ENCODE measurements at places on chromosomes 7 and 10.

DNA sequence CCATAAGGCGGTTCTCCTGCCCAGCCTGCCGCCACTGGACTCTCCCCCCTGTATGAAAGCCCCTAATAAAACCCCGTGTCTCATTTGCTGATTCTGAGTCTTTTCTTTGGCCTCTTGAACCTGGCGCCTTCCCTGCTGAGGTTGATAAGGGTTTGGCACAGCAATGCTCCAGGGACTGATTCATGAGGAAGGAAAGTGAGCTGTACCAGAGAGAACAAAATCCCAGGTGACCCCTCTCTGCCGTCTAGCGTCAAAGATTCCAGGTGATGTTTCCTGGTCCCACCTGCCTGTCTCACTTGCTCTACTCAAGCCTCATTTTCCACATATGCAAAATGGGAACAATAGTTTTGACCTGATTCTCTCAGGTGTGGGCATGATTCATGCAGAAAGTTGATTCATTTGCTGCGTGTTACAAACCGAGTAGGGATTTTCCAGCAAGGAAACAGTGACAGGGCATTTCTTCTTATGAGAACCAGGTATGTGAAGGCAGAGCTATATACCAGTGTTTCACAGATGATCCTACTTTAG lies 730.6 kb upstream of the IGFBP3 start:
- DNase-seq, result no peak

DNA sequence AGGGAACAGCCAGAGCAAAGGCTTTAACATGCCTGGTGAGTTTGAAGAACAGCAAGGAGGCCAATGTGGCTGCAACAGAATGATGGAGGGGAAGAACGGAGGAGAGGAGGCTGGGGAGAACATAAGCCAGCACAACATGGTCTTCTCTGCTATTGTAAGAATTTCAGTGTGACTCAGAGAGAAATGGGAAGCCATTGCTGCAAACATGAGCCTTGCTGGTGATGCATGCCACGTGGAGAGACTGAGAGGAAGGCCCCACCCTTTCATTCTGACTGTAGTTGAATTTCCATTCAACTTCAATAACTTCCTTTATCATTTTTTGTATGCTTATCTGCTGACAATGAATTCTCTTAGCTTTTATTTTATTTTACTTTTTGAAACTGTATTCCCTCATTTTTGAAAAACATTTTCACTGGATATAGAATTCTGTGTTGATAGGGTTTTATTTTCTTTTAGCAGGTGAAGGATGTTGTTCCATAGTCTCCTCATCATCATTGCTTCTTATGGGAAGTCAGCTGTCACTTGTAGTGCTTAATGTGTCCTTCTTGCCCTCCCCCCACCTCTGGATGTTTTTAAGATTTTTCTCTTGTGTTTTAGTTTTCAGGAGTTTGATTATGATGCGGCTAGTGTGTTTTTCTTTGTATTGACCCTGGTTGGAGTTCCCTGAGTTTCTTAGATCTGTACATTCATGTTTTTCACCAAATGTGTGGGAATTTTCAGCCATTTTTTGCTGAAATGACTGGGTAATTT lies 46.4 kb upstream of the LEP start:
- DNase-seq, result no peak

- no peak for DNase-seq
Measured at GRCh38 chr10:132419538-132420468, 22.8 kb downstream of the PWWP2B start.

DNA sequence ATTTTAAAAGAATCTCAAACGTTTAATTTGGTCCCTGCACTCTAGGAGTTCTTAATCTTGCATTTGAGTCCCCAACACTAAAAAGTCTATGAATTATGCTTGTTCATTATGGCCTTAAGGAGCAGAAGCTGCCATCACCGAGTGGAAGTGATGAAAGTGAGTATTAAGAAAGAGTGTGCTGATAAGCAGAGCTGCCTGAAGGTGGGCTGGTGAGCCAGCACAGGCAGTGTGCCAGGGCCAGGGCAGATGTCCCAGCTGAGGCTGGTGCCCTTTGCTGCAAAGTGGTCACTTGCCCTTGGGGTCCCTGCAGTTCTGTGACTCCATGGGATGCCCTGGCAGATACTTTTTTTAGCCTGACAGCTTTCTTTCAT lies 72.9 kb upstream of the LOXL4 start:
- no peak for DNase-seq

GRCh38 chr10:103548581-103549348 lies 55.3 kb downstream of the NEURL1 start:
- DNase-seq, result no peak

GRCh38 chr10:30775779-30776591 lies 146.4 kb upstream of the LYZL2 start:
- DNase-seq, result peak; percentile 91

DNA sequence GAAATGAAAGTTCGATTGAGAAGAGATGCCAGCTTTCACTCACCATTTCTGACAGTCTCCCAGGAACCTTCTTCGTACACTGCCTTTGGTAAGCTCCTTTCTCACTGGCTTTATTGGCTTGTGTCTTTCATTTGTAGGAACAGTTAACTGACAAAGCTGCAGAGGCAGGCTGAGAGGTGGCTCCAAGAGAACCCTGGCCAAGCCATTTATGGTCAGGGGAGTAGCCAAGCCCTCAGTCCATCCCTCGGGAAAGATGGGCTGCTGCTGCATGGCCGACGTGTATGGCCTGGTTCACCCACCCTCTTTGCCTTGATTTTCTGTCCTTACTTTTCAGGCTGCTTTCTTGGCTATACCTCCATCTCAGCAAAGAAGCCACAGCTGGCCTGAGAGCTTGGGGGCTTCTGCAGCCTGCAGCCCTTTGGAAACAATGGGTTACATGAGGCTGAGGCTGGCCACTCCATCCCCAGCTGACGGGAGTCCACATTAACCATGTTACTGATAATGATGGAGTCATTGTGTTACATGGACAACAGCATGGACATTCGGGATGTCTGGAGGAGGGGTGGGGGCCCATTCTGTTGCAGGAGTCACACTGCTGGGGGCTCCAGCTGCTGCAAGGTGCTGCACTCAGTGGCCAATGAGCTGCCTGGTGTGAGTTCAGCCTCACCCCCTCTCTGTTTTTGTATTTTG lies at the start of gene OPALIN:
Gene OPALIN (minus strand): TSS at position 152 of the 690 bp plus-strand sequence. CDS start 106 bp downstream, at position 46.
- DNase-seq, result no peak

- DNase-seq, result no peak
Measured at GRCh38 chr7:70997261-70997660, 134.7 kb upstream of the GALNT17 start.

- no peak for DNase-seq
Measured at GRCh38 chr7:2012981-2013380, 219.8 kb downstream of the MAD1L1 start.

DNA sequence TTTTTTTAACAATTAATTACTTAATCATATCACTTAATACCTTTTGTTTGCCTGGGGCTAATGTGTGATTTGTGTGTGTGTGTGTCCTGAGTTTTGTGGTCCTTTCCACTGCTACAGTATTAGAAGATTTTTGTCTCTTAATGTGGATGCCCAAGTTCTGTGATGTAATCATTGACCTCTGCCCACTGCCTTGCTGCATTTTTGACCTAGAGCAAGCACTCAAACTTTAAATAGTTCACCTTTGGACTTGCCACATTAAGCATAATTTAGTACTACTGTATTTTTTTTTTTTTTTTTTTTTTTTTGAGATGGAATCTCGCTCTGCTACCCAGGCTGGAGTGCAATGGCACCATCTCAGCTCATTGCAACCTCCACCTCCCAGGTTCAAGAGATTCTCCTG lies 52.7 kb downstream of the VCL start:
- no peak for DNase-seq

GRCh38 chr7:132655131-132655727 lies 79.0 kb upstream of the PLXNA4 start:
- DNase-seq, result no peak

DNA sequence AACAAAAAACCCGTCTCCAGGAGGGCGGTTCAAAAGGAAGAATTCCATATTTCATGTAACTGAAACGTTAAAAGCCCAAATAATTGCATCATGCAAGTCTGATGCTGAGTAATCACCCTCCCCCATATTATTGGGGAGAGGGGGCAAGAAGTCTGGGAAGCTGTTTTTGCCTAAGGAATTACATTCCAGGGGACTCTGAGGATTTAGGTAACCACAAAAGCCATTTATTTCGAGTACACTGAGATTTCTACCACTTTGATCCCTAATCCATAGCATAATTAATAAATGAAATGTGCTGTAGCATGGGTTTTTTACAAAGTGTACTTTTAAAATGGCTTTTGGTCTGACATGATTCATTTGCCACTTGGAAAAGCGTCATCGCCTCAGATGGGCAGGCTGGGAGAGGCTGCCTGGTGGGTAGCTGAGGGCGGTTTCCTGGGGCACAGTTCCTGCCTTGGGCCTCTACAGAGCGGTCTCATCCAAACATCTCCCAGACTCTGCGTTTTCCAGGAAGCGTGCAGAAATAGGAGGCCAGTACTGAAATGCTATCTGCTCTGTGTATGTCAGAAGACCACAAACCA lies 106.5 kb downstream of the TCF7L2 start:
- no peak for DNase-seq

- DNase-seq, result no peak
Measured at GRCh38 chr7:143049362-143049761, 2.8 kb upstream of the OR6V1 start.

DNA sequence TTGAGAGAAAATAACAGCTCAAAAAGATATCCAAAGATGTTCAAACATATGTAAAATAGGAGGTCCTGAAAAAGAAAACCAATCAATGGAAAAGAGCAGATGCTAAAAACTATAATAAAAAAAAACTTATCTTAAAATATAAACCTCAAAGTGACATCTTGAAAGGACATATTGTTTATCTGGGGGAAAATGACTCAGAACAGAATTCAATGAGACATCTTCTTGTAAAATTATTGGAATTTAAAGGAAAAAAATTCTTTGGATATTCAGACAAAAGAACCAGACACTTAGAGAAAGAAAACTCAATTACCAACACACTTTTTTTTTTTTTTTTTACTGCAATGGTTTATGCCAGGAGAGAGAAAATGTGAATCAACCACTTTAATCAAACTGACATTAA lies 58.9 kb downstream of the NAMPT start:
- DNase-seq, result no peak
